Activated CD4-positive, alpha-beta T cell treated with anti-CD3 and anti-CD28 coated beads for 36 hours (primary cell): ENCODE measurements at places on chromosomes 13 and 19. TPM values are rescaled to one million over a fixed set of nuclear protein-coding genes. Genes with fewer than 3 reads are reported as not detected.

DNA sequence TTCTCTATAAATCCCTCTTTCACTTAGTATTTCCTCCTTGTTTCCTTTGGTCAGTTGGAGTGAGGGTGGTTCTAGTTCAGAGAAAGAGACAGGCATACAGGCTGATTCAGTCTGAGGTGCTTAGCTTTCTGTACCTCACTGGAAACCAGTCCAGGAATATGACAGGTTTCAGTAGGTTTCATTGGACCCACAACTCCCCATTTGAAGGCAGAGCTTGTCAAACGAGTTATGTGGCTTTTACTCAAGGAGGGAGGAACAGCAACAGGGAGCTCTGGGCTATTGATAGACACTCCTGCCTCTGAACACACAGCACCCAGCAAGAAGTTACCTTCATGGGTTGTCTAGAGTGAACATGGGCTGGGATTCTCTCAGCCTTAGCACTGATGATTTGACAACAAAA, 14.5 kb downstream of the ACTN4 start:
- H3K4me3 ChIP-seq = no peak overlapping the region
- peaks cover 65% of the 10 kb centered on the region for H3K4me1 ChIP-seq
- H3K36me3 ChIP-seq = peaks cover 16% of the 10 kb centered on the region
- DNase-seq = no peak
- no peak overlapping the region for H3K27ac ChIP-seq

DNA sequence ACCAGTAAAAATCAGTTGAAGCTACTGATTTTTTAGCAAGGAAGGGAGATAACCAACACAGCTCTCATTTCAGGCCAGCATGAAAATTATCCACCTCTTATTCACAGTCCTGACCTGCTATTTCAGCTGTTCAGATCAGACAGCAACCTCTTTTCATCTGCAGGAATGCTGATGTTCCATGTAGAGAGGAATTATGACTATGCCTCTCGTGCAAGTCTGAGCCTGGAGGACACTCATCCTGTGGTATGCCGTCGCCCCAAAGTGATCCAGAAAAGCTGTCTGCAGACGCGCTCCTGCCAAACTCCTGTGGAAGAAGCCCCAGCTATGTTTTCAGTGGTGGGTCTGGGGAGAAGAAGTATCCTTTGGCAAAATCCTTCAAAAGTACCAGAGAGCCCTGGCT, 563.5 kb upstream of the SLITRK1 start:
- H3K27ac ChIP-seq = no peak overlapping the region
- no peak for DNase-seq
- H3K36me3 ChIP-seq = no peaks in the 10 kb centered on the region
- no peaks in the 10 kb centered on the region for H3K27me3 ChIP-seq
- no peaks in the 10 kb centered on the region for H3K4me1 ChIP-seq

- no peaks in the 10 kb centered on the region for H3K36me3 ChIP-seq
- no peak for DNase-seq
- H3K4me1 ChIP-seq = no peaks in the 10 kb centered on the region
- no peak overlapping the region for H3K27ac ChIP-seq
- H3K27me3 ChIP-seq = no peaks in the 10 kb centered on the region
- no peak overlapping the region for H3K4me3 ChIP-seq
Measured at GRCh38 chr13:107743526-107743925, 471.8 kb downstream of the LIG4 start.

The RASIP1 gene
- 0.67 TPM for total RNA-seq

DNA sequence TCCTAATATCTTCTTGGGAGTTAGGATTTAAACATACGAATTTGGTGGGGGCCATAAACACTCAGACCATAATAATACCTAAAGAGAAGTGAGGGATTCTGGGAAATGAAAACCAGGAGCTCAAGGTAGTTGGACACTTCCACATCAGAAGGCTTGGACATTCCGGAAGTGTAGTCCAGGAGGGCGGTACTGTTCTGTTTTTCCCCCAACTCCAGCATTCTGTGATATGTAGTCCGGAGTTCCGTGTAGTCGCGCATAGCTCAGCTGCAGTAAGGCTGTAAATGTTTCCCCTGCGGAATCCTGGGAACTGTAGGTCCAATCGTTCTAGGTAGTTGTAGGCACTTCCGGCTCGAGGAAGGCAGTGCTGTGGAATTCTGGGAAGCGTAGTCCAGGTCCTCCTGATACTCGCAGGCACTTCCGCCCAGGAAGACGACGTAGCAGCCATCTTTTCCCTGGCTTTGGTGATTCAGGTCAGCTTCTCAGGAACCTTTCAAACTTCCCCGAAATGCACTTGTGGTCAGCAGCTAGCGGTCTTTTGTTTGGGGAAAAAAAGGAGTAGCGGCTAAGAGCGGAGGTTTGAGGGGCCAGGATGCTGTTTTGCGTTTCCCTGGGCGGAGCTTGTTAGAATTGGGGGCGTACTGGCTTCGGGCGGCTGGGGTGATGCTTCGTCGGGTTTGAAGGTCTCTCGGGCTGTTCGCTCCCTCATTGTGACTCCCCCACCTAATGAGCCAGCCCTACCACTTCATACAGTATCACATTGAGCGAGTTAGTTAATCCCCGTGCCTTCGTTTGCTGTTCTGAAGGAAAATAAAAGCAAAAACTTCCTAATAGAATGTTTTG, at the start of gene ZNF226:
ZNF226 (plus strand) TSS at position 428 of the 840 bp plus-strand sequence. CDS start 4,981 bp downstream, outside the sequence.
- DNase-seq = peak; percentile 87
- H3K36me3 ChIP-seq = peaks cover 41% of the 10 kb centered on the region
- H3K4me3 ChIP-seq = peak within 1 kb of the TSS; percentile 87

DNA sequence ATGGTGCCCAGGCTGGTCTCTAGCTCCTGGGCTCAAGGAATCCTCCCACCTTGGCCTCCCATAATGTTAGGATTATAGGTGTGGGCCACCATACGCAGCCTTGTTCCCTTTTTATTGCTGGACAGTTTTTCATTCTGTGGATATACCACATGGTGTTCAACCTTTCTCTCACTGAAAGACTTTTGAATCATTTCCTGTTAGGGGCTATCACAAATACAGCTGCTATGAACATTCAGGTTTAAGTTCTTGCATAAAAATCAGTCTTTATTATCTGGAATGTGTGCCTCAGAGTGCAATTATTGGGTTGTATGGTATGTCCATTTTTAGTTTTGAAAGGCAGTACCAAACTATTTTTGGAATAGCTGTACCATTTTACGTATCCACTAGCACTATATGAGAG, 647.2 kb downstream of the LIG4 start:
- no peak overlapping the region for H3K27ac ChIP-seq
- no peaks in the 10 kb centered on the region for H3K36me3 ChIP-seq
- H3K4me3 ChIP-seq = no peak overlapping the region

The OSCAR gene
- 0.67 TPM for total RNA-seq

DNA sequence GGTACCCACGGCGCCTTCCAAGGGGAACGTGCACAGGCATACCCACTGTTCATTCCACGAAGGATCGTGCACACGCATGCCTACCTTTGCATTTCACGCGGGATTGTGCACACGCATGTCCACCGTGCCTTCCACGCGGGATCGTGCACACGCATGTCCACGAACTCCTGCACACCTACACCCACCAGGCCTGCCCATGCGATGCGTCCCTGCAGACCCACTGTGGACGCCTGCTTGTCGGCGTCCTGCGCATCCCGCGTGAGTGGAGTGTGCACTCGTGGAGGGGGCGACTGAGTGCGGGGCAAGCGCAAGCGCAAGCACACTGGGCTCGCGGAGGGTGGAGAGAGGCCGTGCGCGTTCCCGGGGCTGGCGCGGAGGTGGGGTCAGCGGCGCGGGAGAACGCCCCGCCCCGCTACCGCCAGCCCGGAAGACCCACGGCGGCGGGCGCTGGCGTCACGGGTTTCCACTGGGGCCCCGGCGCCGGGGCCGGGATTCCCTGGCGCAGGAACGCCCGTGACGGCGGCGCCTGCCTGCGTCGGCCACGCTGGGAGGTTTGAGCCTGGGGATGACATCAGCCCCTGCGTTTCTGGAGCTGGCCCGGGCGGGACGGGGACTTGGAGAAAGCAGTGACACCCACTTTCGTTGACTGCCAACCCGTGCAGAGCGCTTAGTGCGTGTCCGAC, 18.7 kb downstream of the GADD45B start:
- H3K4me1 ChIP-seq = peaks cover 13% of the 10 kb centered on the region
- peak overlapping the region; percentile 52 for H3K4me3 ChIP-seq
- H3K36me3 ChIP-seq = no peaks in the 10 kb centered on the region
- H3K27me3 ChIP-seq = peaks cover 33% of the 10 kb centered on the region
- peak; percentile 69 for DNase-seq
- H3K27ac ChIP-seq = no peak overlapping the region

The MBD3L3 gene
- not detected for total RNA-seq

- H3K4me1 ChIP-seq = peaks cover 11% of the 10 kb centered on the region
- no peak for DNase-seq
- H3K27me3 ChIP-seq = peaks cover 2% of the 10 kb centered on the region
- no peak overlapping the region for H3K4me3 ChIP-seq
Measured at GRCh38 chr13:28421676-28422410, 73.1 kb downstream of the FLT1 start.

DNA sequence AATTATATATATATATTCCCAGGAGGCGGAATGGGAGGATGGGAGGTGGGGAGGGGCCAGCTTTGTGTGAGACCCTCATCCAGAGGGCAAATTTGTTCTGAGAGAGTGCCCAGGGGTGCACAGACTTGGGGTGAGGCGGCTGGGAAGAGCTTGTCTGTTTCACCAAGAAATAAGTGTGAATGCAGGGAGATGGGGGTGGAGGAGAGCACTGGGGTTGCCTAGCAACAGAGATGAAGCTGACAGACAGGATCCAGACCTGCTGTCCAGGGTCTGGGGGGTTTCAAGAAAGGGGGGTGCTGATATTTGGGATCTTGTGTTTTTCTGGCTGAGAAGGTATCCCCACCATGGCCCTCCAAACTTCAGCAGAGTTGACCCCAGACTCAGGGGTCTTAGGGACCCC, 18.6 kb upstream of the TNFAIP8L1 start:
- no peak for DNase-seq
- no peaks in the 10 kb centered on the region for H3K36me3 ChIP-seq
- no peaks in the 10 kb centered on the region for H3K4me1 ChIP-seq

- H3K36me3 ChIP-seq = peaks cover 23% of the 10 kb centered on the region
- DNase-seq = no peak
- H3K4me1 ChIP-seq = peaks cover 65% of the 10 kb centered on the region
Measured at GRCh38 chr19:34276614-34277013, 22.3 kb downstream of the GARRE1 start.

DNA sequence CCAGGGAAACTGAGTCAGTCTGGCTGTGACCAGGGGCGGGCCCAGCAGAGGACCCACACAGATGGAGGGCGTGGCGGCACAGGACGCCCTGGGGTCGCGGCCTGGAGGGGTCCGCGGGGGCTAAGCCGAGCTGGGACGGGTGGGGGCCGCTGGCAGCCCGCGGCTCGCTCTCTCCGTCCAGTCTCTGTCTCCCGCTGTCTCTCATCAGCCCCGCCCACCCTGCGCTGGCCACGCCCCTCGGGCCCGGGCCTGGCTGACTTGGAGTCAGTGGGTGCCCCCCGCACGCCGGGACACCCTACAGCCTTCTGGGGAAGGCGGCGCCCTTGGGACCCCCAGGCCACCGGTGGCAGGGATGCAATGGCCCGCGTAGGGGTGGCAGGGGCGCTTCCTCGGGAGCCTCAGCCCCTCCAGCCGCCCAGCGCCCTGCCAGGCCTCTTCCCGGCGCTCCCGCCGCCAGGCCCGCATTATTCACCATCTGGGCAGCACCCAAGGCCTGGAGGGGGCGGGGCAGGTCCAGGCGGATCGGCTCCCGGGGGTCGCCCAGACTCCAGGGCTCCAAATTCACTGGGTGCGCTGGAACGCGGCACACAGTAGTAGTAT, at the start of gene TBXA2R:
TBXA2R (minus strand) TSS at position 186 of the 600 bp plus-strand sequence. CDS start 6,241 bp downstream, outside the sequence.
- H3K27me3 ChIP-seq = peaks cover 2% of the 10 kb centered on the region
- H3K4me1 ChIP-seq = peaks cover 2% of the 10 kb centered on the region
- H3K36me3 ChIP-seq = peaks cover 3% of the 10 kb centered on the region
- H3K27ac ChIP-seq = no peak within 1 kb of the TSS
- DNase-seq = peak; percentile 76
- peak within 1 kb of the TSS; percentile 26 for H3K4me3 ChIP-seq

GRCh38 chr13:73131247-73131646, 72.4 kb downstream of the KLF5 start:
- H3K4me1 ChIP-seq = peaks cover 3% of the 10 kb centered on the region
- H3K27ac ChIP-seq = no peak overlapping the region
- H3K36me3 ChIP-seq = no peaks in the 10 kb centered on the region
- H3K27me3 ChIP-seq = peaks cover 6% of the 10 kb centered on the region
- no peak overlapping the region for H3K4me3 ChIP-seq

DNA sequence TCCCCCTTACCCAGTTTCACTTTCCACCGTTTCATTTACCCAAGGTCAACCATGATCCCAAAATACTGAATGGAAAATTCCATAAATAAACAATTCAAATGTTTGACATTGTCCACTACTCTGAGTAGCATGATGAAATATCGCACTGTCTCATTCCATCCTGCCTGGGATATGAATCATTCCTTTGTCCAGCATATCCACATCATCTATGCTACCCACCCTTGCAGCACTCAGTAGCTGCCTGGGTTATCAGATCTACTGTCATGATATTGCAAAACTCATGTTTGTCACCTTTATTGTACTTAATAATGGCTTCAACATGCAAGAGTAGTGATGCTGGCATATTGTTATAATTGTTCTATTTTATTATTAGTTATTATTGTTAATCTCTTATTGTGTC, 263.9 kb upstream of the NBEA start:
- H3K27me3 ChIP-seq = peaks cover 1% of the 10 kb centered on the region
- H3K36me3 ChIP-seq = no peaks in the 10 kb centered on the region
- no peaks in the 10 kb centered on the region for H3K4me1 ChIP-seq
- H3K27ac ChIP-seq = no peak overlapping the region
- DNase-seq = no peak

The SOX1 gene
- not detected for total RNA-seq

The PCP2 gene
- total RNA-seq = 1.7 TPM

The CNFN gene
- total RNA-seq = not detected

The HIPK4 gene
- total RNA-seq = not detected

- no peak overlapping the region for H3K4me3 ChIP-seq
- DNase-seq = no peak
- H3K27ac ChIP-seq = no peak overlapping the region
- peaks cover 6% of the 10 kb centered on the region for H3K4me1 ChIP-seq
- H3K27me3 ChIP-seq = no peaks in the 10 kb centered on the region
- H3K36me3 ChIP-seq = no peaks in the 10 kb centered on the region
Measured at GRCh38 chr19:10946958-10947657, 13.7 kb upstream of the SMARCA4 start.

- H3K4me3 ChIP-seq = no peak overlapping the region
- H3K27me3 ChIP-seq = no peaks in the 10 kb centered on the region
- no peaks in the 10 kb centered on the region for H3K36me3 ChIP-seq
- DNase-seq = no peak
- H3K4me1 ChIP-seq = peaks cover 4% of the 10 kb centered on the region
- no peak overlapping the region for H3K27ac ChIP-seq
Measured at GRCh38 chr13:30186634-30187415, 120.5 kb downstream of the KATNAL1 start.

DNA sequence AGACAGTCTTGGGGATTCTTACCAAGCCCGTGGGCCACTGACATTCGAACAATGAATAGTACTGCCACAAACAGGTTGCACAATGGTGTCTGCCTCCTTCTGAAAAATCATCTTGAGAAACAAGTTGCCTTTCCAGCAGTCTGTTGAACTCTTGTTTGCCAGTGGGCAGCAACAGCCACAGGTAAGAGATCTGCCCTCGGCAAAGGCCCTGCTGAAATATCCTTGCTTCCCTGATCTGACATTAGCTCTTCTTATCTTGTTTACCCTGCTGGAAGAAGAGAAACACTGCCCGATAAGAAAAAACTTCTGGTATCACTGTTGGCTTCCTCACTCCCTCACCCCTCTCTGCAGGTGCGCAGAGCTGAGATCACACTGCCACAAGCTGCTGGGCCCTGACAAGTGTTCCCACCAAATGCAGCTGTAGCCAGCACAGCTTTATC, 2.0 kb downstream of the DOCK9 start:
- H3K36me3 ChIP-seq = no peaks in the 10 kb centered on the region
- peak overlapping the region; percentile 53 for H3K27ac ChIP-seq
- H3K27me3 ChIP-seq = no peaks in the 10 kb centered on the region

The MISP3 gene
- 1.1 TPM for total RNA-seq
